EL (cell line): ENCODE measurements at places on chromosomes 16 and 17.

DNA sequence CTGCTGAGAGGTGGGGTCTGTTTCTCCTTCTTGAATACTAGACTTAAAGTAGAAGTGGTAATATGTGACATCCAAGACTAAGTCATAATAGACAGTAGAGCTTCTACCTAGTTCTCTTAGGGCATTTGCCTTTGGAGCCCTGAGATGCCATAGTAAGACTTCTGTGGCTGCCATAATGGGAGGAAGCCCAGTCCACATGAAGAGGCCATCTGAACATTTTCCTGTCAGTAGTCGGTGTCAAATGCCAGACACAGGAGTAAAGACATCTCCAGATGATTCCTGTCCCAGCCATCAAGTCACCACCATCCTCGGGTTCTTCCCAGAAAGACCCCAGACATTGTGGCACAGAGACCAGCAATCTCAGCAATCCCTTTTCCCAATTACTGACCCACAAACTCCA, 58.1 kb upstream of the IRX6 start:
- DNase-seq, result no peak

DNA sequence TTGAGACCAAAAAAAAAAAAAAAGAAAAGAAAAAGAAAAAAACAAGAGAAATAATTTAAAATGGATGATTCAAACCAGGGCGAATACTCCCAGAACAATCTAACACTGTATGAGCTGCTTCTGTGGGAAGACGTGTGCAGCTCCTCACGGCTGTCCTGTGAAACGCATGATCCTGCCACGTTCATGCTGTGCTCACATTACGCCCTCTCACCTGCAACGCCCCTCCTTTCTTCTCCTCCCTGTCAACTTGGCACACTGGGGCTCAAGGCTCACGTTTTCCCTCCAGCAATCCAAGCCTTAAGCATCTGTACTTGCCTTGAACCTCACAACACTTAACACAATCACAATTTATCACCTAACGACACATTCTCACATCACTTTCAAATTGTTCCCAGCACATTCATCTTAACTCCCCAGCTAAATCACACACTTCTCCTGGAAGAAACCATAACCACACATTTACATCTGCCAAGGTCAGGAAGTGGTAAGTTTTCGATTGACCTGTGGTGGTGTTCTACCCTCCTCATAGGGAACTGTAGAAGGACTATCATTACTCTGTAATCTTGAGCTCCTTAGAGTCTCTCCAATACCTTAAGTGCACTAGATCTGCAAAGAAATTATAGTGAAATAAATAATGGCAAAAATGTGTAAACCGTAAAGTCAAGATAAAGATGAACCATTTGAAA, 29.1 kb downstream of the MBTPS1 start:
- DNase-seq, result no peak

GRCh38 chr17:32746698-32747097, 130.2 kb downstream of the MYO1D start:
- peak; percentile 63 for DNase-seq

- no peak for DNase-seq
These were observed 51.0 kb downstream of the TIMM22 start for GRCh38 chr17:1047879-1048470.

- DNase-seq, result peak; percentile 87
These were observed 13.6 kb upstream of the EEF2K start for GRCh38 chr16:22192261-22193062.
